Activated T-helper 2 cell treated with anti-CD3 and anti-CD28 coated beads, Interferon-gamma antibody, Interleukin-2, Interleukin-4, amounts not matched to agents 10 μg/mL and 5 μg/mL and 100 μg/mL, durations not matched to agents 14 hours and 24 hours and 36 hours (primary cell): ENCODE measurements at places on chromosomes 7 and 10. TPM values are rescaled to one million over a fixed set of nuclear protein-coding genes. Genes with fewer than 3 reads are reported as not detected.

- no peaks in the 10 kb centered on the region for H3K4me1 ChIP-seq
- no peaks in the 10 kb centered on the region for H3K36me3 ChIP-seq
These were observed 487.4 kb upstream of the CELF2 start for GRCh38 chr10:10530313-10530712.

DNA sequence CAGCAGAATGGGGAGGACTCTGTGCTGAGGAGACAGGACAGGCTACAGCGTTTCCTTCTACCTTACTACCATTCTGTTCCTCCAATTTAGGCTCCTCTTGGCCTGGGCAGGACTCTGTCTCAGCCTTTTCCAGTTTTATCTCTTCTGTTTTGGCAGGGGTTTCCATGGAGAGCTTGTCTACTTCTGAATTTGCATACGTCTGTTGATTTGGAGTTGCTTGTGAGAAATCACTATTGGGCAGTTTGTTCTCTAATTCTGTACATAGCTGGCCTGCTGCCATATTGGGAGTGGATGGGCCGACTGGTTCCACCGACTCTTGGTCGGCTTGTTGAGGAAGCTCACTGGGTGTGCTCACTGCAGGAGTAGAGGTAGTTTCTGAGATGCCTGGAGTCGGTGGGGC is 136.8 kb downstream of the GALNT11 start:
- H3K27me3 ChIP-seq: no peaks in the 10 kb centered on the region
- DNase-seq: no peak
- peaks cover 63% of the 10 kb centered on the region for H3K36me3 ChIP-seq
- no peak overlapping the region for H3K27ac ChIP-seq
- peaks cover 7% of the 10 kb centered on the region for H3K4me1 ChIP-seq

GRCh38 chr10:96618653-96619052 is 31.8 kb upstream of the TM9SF3 start:
- H3K4me1 ChIP-seq: no peaks in the 10 kb centered on the region
- H3K4me3 ChIP-seq: no peak overlapping the region
- no peaks in the 10 kb centered on the region for H3K36me3 ChIP-seq
- no peak overlapping the region for H3K27ac ChIP-seq
- no peaks in the 10 kb centered on the region for H3K27me3 ChIP-seq

DNA sequence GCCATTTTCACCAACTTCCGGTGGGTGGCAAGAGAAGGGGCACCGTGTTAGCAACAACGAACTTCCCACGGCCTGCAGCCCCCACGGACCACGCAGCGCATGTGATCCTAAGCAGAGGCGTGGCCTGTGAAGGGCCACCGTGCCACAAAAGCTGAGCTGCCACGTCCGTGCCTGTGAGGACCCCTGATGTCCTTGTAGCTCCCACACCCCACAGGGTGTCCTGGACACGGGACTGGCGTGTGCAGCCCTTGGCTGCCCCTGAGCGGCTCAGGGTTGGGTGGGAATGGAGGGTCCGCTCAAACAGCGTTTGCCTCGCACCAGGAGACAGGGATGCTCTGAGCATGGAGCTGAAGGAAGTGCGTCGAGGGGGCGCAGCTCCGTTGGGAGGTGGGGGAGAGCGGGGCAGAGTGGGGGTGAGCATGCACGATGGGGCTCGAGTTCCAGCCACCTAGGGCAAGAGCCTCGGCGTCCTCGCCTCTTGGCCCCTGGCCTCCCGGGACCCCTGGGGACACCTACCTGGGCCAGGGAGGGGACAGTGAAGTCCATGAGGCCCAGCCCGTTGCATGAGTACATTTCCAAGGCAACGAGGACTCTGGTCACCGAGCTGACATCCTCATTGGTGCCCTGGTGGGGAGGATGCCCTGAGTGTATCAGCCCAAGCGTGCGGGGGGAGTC is 33.6 kb downstream of the CFAP46 start:
- no peaks in the 10 kb centered on the region for H3K27me3 ChIP-seq
- H3K36me3 ChIP-seq: no peaks in the 10 kb centered on the region
- H3K4me3 ChIP-seq: no peak overlapping the region
- no peak overlapping the region for H3K27ac ChIP-seq
- no peak for DNase-seq
- peaks cover 10% of the 10 kb centered on the region for H3K4me1 ChIP-seq

TMEM178B gene
- 0.30 and 0.41 TPM in 2 replicates for total RNA-seq
